NT2/D1 (cell line): ENCODE measurements at places on chromosomes 1 and 21.
A peak's percentile ranks its signal among the peaks of the same experiment; 100 is the strongest.

GRCh38 chr1:44884746-44885145 is 41.7 kb upstream of the PTCH2 start:
- DNase-seq = no peak

DNA sequence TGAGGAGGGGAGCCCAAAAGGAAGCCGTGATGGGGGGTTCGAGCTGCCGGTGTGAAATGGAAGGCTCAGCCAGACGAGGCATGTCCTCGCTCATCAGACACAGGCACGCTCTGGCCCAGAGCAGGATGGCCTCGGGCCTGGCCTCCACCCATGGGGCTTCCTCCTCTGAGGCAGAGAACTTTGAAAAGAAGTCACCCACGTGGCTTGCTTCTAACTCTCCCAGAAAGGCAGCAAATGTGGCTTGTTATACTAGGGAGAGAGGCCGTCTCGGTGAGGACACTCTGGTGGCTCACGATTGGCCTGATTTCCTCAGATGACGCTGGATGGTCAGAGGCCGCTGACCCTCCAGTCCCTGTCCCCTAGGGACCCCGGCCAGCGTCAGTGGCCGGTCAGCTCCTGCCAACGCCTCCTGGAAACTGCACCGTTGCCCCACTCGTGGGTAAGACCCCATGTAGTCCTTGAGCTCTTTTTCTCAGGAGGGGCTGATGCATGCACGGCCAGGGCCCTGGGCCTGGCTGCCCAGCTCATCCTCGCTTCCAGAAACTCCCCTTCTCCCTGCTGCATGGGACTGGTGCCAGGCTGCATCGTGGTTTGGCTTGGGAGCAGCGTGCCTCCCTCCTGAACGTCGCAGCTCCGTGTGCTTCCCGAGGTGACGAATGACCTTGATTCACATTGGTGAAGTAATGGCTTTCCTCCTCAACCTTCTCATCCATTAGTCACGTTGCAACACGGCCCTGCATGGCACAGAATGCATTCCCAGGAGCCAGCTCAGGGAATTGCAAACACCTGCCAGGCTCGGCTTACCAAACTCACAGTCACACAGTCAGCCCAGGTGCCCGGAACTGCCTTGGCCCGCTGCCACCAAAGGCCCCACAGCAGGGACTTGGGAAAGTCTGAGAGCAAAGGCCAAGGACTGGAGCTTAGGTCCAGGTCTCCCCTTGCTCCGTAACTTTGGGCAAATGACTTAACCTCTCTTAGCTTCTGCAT is 58.8 kb downstream of the TOMM20 start:
- DNase-seq = no peak

GRCh38 chr1:31381394-31382294 is 8.8 kb upstream of the FABP3 start:
- no peak for DNase-seq

DNA sequence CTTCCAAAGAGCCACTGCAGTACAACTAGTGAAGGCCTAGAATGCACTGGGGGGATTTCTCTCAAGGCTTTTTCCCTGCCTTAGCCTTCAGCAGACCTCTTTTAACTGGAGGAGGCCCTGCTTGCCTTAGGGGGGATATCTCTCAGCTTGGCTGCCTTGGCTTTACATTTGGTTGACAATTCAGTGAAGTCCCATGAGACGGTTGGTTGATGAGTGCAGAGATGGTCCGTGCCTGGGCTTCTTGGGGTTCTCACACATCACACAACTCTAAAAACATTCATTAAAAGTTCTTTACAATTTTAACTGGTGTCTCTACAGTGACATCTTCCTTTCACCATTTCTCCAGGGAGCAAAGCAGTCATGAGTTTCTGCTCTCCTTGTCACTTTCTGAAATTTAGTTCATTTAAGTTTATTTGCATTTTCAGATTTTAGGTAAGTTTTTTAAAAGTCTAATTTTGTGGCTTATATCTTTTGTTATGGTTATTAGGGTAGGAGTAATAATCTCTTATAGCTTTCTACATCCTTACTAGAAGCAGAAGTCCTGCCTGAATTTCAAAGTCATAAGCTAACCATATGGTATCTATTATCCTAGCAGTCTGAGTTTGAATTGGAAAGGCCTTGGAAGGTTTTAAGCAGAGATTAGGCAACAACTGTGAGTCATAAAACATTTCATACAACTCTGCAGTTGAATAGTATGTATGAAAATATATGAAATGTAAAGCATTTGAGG is 487.6 kb downstream of the DPYD start:
- DNase-seq = no peak

GRCh38 chr1:9013819-9014218 is 12.4 kb downstream of the SLC2A7 start:
- no peak for DNase-seq

DNA sequence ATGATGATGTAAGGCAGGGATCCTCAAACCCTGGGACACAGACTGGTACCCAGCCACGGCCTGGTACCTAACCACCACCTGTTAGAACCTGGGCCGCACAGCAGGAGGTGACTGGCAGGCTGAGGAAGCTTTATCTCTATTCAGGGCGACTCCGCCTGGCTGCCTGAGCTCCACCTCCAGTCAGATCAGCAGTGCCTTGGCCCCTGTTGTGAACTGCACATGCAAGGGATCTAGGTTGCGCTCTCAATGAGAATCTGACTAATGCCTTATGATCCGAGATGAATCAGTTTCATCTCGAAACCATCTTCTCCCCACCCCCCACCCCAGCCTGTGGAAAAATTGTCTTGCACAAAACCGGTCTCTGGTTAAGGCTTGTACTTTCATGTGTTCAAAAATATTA is 4.2 kb downstream of the RNPC3 start:
- DNase-seq = no peak

GRCh38 chr1:200486634-200487033 is 76.8 kb upstream of the ZNF281 start:
- DNase-seq = no peak

DNA sequence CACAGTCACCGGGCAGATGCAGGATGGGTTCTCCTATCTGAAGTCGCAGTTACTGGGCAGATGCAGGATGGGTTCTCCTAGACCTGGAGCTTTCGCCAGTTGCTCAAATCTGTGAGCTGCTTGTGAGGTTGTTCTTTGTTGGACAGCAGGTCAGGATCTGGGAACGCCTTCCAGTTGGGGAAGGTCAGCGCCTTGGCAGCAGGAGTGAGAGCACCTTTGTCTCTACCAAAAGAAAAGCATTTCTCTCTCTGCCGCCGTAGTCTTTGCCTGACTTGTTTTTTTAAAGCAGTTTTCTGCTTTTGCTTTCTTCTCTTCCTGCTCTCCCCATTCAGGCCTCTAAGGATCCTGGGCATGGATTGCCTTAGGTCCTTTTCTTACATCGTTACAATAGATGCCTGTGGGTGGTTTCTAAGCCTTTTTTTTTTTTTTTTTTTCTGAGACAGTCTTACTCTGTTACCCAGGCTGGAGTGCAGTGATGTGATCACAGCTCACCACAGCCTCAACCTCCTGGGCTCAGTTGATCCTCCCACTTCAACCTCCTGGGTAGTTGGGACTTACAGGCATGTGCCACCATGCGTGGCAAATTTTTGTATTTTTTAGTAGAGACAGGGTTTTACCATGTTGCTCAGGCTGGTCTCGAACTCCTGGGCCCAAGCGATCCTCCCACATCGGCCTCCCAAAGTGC is 15.7 kb downstream of the PEX14 start:
- no peak for DNase-seq

DNA sequence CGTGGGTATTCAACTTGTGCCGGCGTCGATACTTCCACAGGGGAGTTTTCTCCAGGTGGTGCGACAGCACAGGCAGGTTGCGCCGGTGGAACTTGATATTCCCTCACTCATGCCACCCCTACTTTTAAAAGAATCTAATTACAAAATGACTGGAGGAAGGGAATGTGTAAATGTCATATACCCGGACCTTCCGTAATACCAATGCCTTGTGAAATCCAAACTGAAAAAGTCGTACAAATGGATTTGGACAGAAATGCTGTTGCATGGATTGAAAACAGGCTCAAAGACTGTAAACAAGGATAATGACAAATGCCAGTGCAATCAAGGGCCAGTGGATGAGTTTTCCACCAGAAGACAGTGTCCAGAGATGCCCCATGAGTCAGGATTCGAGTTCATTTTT is 235.3 kb upstream of the USP25 start:
- DNase-seq = no peak

GRCh38 chr1:221416723-221417122 is 325.2 kb downstream of the DUSP10 start:
- DNase-seq = no peak

- no peak for DNase-seq
These were observed 146.6 kb downstream of the HHAT start for GRCh38 chr1:210475321-210475720.

DNA sequence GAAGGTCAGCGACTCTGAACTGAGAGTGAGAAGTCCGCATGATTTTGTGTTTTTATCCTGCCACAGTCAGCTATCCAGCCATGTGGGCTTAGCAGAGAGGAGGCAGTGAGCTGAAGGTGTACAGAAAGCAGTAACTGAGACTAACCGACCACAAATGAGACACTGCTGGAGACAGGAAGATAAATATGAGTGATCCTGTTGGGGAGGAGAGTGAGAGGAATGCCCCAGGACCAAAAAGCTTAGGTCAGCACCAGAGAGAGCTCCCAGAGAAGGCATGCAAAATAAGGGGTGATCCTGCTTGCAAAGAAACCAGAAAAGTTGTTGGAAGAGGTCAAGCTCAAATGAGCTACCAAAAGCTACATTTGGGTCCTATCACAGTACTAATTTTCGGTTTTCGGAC is 63.7 kb downstream of the HLCS start:
- no peak for DNase-seq

- peak; percentile 67 for DNase-seq
These were observed 5.1 kb downstream of the CD1D start for GRCh38 chr1:158185770-158186169.

DNA sequence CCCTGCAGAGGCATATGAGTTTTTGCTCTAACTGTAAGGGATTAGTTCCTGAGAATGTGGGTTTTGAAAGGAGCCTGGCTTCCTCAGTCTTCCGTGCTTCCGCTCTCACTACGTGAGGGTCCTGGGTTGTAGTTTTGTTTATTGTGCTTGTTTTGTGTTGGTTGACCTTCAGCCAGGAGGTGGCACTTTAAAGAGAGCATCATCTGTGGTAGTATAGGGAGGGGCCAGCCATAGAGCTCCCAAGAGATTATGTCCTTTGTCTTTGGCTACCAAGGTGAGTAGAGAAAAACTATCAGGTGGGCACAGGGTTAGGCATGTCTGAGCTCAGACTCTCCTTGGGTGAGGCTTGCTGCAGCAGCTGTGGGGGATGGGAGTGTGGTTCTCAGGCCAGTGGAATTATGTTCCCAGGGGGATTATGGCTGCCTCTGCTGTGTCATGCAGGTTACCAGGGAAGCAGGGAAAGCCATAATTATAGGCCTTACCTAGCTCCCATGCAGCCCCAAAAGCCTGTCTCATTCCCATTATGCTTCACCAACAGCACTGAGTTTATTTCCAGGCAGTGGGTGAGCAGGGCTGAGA is 23.5 kb downstream of the CYP4B1 start:
- peak; percentile 76 for DNase-seq

DNA sequence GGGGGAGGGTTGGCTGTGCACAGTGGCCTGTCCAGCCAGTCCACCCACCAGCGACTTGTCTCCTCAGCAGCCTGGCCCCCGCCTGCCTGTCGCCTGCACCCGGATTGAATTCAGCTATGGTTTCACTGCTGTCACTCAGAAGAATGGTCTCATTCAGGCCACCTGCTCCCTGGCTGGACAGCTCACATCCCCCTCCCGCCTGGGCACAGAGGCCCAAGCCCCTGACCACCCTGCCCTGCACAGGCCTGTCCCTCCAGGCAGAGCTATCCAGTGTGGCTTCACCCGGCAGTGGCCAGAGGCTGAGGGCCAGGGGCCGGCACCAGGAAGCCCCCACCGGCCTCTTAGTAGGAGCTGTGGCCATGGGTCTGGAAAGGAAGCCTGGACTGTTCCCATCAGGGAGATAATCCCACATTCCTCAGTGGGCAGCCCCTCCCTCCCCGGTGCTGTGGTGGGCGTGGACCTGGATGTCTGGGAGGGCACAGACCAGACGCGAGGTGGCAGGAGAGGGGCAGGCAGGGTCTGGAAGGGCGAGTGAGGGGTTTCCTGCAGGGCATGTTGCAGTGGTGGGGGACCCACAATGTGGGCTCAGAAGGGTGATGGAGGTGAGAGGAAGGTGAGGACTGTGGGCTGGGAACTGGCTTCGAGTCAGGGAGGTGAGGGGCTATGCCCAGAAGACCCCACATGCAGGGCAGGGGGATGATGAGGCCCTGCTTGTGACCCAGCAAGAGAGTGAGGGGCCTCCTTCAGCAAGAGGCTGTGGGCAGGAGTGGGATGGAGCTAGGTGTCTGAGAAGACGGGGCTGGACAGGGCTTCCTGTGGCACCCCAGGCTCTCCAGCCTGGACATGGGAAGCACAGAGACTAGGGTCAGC is 30.4 kb downstream of the WNT9A start:
- DNase-seq = no peak

DNA sequence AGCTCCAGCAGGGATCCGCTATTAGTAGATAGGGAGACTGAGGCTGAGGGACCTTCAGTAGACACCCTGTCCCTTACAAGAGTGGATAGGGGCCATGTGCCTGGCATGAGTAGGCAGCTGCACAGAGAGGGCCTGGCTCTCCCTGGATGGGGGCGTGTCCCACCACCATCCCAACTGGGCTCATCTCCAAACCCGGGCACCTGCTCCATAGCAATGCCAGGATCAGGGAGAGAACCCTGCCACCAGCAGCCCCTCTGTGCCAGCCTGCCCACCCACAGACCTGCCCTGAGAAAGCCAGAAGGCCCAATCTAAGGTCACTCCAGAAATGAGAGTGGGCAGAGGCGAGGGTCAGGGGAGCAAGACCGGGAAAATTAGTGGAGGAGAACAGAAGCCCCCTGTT is 121.3 kb downstream of the GRIK3 start:
- DNase-seq = no peak

GRCh38 chr1:52706941-52707926 is 9.1 kb upstream of the COA7 start:
- DNase-seq = no peak

DNA sequence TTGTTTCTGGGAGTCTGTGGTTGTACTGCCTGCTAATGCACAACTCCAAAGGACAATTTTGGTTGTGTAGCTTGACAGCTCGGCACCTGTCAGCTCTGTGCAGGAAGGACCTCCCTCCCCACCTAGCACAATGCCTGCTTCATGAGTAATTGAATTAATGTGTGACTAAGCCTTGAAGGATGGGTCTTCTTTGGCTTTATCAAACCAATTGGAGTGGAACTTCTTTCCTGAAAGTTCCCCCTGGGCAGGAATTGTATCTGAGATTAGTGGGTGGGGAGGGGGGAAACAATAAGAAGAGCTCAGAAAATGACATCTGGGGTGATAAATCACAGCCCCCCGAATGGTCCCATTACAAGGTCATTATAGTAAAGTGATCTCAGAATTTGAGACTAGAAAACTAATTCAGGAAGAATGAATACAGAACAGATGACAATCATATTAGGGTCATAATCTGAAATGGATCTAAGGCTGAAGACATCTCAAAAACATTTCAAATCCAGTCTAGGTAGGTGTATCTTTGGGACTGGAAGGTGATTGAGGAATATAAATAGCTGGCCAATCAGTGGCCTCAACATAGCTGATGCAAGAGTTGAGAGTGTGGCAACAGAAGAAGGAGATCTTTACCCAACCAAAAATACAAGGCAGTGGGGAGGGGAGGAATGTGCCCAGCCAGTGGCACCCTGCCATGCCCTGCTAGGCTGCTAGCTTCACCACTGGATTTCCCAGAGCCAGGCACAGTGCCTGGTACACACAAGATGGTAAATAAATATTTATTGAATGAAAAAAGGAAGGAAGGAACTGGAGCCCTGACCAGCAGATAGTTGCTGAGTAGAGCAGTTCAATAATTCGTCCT is 10.1 kb upstream of the SESN2 start:
- no peak for DNase-seq

- peak; percentile 90 for DNase-seq
These were observed 20.3 kb downstream of the NEK2 start for GRCh38 chr1:211654838-211655787.

GRCh38 chr1:228986093-228986904 is 251.0 kb downstream of the RHOU start:
- DNase-seq = no peak
